Iris pigment epithelial cell (primary cell): ENCODE measurements at places on chromosomes 6 and 20.

- peak; percentile 67 for DNase-seq
These were observed 1.7 kb upstream of the TOMM34 start for GRCh38 chr20:44961870-44962267.

DNA sequence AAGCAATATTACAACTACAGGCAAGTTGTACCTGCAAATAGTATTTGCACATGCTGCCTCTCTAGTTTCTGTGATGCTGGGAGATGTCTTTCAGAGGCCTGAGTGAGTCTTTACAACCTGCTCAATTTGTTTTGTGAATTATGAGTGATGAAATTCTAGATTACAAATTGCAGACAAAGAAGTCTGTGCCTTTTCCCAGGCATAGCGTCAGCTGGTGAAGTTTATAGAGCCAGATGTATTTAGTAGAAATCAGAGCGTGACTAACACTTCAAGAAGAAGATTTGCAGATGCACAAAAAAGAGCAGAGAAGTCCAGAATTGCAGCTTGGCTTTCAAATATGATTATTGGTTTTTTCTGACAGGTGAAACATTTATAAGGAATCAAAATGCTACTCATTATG lies 289.9 kb downstream of the PLCB1 start:
- no peak for DNase-seq

- DNase-seq = peak; percentile 70
These were observed 4.9 kb downstream of the VEGFA start for GRCh38 chr6:43774776-43775534.

GRCh38 chr6:140276719-140277118 lies 902.3 kb upstream of the CITED2 start:
- DNase-seq = no peak

GRCh38 chr6:66662196-66662595 lies 955.2 kb upstream of the EYS start:
- peak; percentile 37 for DNase-seq

- no peak for DNase-seq
These were observed 849.9 kb upstream of the EPHA7 start for GRCh38 chr6:94269256-94269655.
